ENCODE measurements at places on chromosomes 5 and 9.

DNA sequence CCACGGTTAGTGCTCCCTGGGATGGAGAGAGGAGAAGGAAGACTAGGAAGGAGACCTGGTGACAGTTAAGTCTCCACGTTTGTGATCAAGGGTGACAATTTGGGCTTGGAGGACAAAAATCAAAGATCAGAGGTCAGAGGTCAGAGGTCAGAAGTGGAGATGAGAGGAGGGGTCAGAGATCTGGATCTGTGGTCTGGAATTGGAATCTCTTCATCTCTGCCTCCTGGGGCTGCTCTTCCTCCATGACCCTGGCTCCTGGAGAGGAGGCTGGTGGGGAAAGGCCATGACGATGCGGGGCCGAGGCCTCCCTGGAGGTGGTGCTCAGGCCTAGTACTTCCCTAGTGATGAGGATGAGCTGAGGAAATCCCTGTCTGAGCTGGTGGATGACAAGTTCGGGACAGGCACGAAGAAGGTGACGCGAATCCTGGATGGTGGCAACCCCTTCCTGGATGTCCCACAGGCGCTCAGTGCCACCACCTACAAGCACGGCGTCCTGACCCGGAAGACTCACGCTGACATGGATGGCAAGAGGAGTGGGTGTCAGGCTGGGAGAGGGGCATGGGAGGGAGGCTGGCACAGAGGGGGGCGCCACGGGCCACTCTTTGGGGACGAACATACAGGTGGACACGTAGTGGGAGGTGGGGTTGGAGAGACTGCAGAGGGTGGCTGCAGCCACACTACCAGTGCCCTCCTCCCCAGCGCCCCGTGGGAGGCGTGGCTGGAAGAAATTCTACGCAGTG lies 41.0 kb downstream of the PSD2 start:
- DNase-seq = no peak

DNA sequence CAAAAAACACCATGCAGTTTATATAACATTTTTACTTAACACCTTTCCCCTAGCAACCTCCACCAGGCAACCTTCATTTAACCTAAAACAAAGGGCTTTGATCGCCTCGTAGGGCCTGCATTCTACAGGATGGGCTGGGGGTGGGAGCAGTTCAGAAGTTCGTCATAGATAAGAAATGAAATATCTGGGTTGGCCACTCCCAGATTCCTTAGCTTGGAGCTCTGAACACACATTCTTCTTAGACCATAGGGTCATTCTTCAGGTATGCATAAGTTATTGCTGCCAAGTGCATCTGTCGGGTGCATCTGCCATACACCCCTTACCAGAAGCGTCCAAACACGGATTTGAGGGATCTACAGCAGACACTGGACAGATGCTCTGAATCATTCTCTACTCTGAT lies 4.3 kb upstream of the SLC22A5 start:
- no peak for DNase-seq

GRCh38 chr9:105873801-105874200 lies 179.5 kb downstream of the TMEM38B start:
- DNase-seq = no peak

DNA sequence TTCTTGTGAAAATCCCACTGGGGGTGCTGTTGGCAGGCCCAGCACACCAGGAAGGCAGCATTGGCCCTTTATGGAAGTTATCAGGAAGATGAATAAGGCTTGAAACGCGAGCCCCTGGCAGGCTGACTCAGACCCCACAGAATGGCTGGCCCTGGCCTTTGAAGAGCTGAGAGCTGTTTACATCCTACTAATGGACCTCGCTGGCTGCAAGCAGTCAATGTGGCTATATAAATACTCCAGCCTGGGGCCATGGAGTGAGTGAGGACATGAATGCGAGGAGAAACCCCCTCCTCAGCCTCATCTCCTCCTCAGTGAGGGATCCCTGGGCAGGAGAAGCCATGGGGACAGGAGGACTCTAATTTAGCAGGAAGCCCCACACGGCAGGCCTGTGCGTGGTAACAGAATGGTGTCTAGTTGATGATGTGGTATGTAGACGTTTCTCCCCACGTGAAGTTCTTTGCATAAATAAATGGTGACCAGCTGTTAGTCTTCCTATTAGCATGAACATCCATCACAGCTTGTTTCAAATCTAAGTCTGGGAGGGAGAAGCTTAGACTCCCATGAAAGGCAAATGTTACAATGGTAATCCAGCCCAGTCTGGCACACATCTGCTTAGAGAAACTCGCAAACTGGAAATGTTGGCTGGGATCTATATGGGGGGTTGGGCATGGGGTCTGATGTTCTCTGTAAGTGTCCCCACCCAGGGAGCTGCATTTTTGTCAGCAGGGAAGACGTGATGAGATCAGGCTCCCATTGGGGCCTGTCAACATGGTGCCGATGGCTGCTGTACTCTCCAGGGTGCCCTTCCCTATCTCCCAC lies 175.1 kb upstream of the PITX1 start:
- no peak for DNase-seq

DNA sequence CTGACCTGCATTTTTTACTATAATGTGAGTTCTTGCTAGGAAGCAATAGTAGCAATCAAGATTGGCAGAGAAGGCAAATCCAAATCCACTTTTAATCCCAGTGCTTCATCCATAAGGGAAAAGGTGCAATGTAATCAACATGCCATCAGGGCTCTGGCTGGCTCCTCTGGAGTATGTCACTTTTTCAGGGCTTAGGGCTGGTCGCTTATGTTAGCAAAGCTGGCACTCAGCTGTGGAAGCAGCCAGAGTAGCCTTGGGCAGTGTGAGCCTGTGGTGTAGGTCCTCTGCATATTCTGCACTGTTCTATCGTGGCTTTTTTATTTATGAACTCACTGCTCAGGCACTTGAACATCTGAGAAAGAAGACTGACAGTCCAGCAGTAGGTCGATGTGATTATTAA lies 16.1 kb downstream of the ACTBL2 start:
- no peak for DNase-seq

DNA sequence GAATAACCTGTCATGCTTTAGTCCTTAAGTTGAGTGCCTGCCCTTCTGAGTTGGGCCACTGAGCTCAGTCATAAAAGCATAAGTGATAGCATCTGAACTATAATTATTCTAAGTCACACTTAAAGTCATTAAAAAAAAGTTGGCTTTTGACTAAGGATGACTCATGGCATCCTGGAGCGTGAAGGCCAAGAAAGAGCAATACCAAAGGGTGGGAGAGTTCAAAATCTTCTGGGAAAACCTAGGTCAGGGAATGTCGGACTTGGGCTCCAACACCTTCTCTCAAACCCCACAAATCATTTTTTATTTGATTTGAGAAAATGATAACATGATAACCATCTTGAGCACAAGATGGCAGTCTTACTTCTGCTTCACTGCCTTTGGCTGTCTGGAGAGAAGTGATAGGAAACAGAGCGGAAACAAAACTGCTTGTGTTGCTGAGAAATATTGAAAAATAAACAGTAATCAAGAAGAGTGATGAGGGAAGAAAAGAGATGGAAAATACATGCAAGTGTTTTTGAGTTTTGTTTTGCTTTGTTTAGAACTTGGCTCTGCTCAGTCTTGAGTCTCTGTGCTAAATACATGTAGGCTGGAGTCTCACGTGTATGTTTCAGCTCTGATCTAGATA lies 16.9 kb upstream of the NTRK2 start:
- DNase-seq = no peak

GRCh38 chr9:137745541-137745991 lies 126.8 kb downstream of the EHMT1 start:
- DNase-seq = no peak

Measured in CD8-positive, alpha-beta T cell (primary cell).